ENCODE measurements at places on chromosomes 11 and 22. TPM values are rescaled to one million over a fixed set of nuclear protein-coding genes. Genes with fewer than 3 reads are reported as not detected.

OR8J1 gene
- not detected for total RNA-seq

NRIP3 gene
- 1.1 TPM for total RNA-seq

BACE1-AS gene
- 2.1 TPM for total RNA-seq

KCNK7 gene
- 0.29 TPM for total RNA-seq

SNX32 gene
- not detected for total RNA-seq

IRAG1 gene
- 0.05 TPM for total RNA-seq

PKP3 gene
- 38.6 TPM for total RNA-seq

SAA4 gene
- not detected for total RNA-seq

GP1BB gene
- 1.1 TPM for total RNA-seq

RFPL1 gene
- total RNA-seq, result not detected

PHOX2A gene
- not detected for total RNA-seq

TMPRSS4 gene
- total RNA-seq, result not detected

TSPO gene
- 231 TPM for total RNA-seq

TCN1 gene
- 0.20 TPM for total RNA-seq

MMP3 gene
- 0.28 TPM for total RNA-seq

FOLR1 gene
- not detected for total RNA-seq

LRRC74B gene
- not detected for total RNA-seq

RBMXL2 gene
- not detected for total RNA-seq

DCHS1 gene
- total RNA-seq, result 0.03 TPM

CD3G gene
- not detected for total RNA-seq

IFITM10 gene
- 2.1 TPM for total RNA-seq

OR8A1 gene
- total RNA-seq, result not detected

ROM1 gene
- 3.7 TPM for total RNA-seq

C11orf87 gene
- 0.07 TPM for total RNA-seq

MYH9 gene
- 175 TPM for total RNA-seq

KDM4E gene
- total RNA-seq, result not detected

SLC5A1 gene
- 0.24 TPM for total RNA-seq

VSIG10L2 gene
- total RNA-seq, result not detected

MMP13 gene
- not detected for total RNA-seq

WT1 gene
- total RNA-seq, result 6.0 TPM

YPEL4 gene
- total RNA-seq, result 0.32 TPM

OR2AT4 gene
- not detected for total RNA-seq

PHETA2 gene
- total RNA-seq, result not detected

TSKU gene
- total RNA-seq, result 122 TPM

BRSK2 gene
- 6.2 TPM for total RNA-seq

FERMT3 gene
- total RNA-seq, result 0.74 TPM

LINC01488 gene
- not detected for total RNA-seq
